ENCODE measurements at places on chromosomes 13 and 19.

- no peak for DNase-seq
Measured at GRCh38 chr19:48533770-48534169, 18.2 kb upstream of the SULT2B1 start.

DNA sequence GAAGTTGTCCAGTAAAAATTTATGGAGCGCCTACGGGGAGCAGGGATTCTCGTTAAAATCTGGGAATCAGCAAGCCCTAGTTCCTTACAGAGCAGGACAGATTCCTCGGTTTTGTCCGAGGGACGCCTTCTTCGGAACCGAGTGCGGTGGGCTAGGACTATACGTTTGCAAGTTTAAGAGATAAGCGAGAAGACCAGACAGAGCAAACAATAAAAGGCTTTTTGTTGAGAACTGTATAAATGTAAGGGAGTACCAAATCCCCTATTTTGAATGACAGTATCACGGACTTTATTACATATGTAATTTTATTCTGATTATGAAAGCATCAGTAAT is 971 bp upstream of the ANKRD10 start:
- DNase-seq = no peak

DNA sequence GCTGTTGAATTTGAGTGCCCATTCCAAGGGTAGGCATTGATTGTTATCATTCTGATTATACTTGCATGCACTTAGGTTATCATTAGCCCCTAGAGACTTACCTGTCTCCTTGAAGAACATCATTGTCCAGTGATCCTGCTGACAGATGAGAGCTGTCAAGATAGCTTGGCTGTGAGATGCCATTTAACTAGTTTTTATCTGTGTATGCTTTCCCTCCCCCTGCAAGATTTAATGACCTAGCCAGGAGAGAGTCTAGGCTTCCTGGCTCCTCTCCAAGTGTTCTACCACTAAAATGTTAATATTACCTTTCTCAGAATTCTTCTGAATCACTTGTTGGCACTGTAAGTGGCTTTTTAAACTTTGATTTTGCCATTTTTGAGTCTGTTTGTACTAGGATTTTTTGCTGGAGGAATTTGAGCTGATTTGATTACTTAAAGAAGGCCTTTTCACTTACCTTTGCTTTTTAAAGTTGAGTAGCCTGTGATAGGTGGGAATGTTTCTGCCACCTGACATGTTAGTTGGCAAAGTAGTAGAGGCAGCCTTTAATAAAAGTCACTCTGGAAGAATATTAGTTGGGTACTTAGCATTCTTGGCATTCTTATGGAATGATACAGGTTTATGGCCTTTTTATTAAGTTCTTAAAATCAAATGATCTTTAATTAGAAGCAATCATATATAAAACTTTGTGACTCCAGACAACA is 41.1 kb downstream of the ARHGAP35 start:
- DNase-seq = no peak

GRCh38 chr13:91203430-91203829 is 144.1 kb upstream of the MIR17HG start:
- DNase-seq = no peak

GRCh38 chr13:71789693-71790329 is 77.2 kb downstream of the DACH1 start:
- no peak for DNase-seq

DNA sequence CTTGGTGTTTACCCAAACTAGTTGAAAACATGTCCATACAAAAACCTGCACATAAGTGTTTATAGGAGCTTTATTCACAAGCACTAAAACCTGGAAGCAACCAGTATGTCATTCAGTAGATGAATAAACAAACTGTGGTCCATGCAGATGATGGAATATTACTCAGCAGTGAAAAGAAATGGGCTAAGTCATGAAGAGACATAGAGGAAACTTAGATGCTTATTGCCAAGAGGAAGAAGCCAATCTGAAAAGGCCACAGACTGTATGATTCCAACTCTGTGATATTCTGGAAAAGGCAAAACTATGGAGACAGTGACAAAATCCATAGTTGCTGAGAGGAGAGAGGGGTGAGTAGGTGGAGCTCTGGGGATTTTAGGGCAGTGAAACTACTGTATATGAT is 38.8 kb upstream of the MCF2L start:
- DNase-seq = no peak

DNA sequence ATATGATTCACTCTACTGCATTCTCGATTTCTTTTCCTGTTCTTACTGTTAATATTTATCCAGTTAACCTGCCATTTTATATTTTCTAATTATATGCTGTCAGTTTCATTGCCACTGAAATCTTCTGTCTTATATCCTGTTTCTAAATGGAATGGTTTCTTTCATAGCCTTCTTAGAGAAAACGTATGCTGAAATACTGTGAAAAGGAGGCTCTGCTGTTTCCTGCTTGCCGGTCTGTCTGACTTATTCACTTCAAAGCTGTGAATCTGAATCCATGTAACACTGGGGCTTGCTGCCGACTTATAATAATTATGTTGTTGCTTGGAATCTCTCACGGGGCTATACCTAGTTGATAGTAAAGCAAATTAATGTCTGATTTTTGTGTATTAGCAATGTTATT is 80.0 kb downstream of the GPR12 start:
- DNase-seq = no peak

DNA sequence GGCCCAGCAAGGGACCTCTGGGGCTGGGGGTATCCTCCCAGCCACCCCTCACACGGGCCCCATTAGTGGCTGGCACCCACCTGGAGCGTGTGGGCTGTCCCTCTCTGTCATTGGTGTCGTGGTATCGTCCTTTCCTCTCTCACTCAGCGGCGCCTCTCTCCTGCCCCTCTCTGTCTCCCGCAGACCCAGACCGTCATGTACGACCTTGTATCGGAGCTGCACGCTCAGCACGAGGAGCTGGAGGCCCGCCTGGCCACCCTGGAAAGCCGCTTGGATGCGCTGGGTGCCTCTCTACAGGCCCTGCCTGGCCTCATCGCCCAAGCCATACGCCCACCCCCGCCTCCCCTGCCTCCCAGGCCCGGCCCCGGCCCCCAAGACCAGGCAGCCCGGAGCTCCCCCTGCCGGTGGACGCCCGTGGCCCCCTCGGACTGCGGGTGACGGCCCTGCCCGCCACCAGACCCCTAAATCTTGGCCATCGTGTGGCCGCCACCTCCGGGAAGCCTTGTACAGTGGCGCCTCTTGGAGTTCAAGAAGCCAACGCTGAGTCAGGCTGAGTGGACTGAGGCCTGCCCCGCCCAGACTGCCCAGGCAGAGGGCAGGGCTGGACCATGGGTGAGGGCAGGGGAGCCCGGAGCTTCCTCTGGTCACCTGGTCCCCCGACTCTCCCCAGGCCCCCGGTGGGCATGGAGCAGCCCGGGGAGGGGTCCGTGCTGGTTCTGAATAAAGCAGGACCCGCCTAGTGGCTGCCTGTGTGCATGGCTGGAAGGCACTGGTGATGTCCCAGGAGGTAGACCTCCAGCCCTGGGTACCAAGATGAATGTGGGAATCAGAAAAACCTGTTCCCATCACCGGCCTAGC is 9.8 kb upstream of the ARRDC2 start:
- no peak for DNase-seq

- DNase-seq = peak; percentile 96
Measured at GRCh38 chr19:43765109-43765876, 10.5 kb upstream of the SMG9 start.

DNA sequence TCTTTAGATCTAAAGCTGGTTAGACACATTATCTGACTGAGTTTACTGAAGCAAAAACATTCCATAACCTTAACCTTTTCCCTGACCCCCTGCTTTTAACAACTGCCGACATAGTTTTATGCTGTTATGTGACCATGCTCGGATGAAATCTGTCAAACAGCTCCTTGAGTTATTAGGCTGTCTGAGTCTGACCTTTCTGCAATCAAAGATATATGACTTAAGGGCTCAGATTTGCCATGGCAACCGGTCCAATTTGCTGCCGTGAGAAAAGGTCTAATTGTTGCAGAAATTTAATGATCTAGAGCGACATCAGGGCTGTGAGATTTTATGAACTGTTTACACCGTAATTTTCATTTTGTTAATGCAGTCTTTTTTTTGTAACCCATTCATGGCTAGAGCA is 61.8 kb downstream of the URI1 start:
- no peak for DNase-seq

GRCh38 chr13:88071371-88071770 is 400.2 kb downstream of the SLITRK5 start:
- no peak for DNase-seq

- DNase-seq = peak; percentile 16
Measured at GRCh38 chr19:29873024-29873800, 61.4 kb downstream of the CCNE1 start.

DNA sequence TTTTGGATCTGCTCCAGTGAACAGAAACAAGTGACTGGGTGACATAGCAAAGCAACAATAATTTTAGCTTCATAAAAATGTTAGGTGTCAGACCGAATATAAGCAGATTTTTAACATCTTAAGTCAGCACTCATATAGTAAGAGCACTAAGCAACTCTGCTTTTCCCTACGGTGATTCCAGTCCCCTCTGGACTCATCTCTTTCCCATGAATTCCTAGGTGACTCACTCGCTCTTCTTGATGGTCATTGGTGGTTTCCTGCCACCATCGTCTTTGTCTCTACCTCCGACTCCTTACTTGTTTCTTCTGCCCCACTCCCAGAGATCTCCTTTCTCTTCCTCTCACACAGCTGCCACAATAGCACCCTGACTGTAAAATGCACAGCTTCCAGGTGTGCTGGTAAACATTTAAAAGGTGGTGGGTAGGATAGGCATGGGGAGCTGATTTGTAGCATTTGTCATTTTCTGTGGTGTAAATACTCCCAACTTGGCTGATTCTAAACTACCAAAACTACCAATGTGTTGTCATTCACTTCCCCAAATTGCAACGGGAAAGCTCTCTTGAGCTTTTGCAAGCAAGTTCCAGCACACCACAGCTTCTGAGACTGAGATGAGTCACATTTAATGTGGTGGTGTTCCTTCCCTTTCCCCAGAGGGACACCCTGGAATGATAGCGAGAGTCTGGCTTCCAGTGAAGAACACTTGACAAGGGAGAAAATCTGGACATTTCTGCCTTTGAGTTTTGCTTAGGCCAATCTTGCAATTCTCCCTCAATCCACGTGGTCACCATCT is 42.8 kb upstream of the CLDN10 start:
- DNase-seq = peak; percentile 61

GRCh38 chr13:75633285-75633684 is 2.8 kb upstream of the LMO7 start:
- no peak for DNase-seq

DNA sequence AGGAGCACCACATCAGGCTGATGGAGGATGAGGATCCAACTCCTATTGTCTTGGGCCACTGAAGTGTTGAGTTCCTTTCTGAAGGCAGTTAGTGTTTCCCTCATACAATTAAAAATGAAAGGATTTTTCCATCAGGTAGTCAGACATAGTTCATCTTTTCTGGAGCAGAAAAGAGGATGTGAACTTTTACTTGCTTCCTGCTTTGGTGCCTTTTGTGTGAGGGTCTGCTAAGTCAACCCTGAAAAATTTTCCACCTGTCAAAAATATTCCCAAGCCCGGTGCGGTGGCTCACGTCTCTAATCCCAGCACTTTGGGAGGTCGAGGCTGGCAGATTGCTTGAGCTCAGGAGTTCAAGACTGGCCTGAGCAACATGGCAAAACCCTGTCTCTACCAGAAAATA is 43.9 kb downstream of the RGCC start:
- DNase-seq = no peak

DNA sequence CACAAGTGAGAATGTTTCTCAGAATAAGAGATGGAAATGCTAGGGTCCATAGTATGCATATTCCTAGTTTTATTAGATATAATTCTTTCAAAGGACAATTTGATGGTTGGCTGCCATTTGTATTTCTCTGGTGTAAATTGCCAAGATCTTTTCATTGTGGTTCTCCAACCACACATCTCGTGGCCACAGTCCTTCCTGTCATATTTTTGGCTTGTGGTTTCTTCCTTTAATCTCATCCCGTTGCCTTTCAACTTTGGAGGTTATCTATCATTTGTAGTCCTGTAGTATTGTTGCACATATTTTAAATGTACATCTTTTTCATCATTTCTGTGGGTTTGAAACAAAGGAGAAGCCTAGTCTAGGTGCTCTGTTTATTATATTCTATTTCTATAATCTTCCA is 61.2 kb downstream of the WASF3 start:
- DNase-seq = no peak

DNA sequence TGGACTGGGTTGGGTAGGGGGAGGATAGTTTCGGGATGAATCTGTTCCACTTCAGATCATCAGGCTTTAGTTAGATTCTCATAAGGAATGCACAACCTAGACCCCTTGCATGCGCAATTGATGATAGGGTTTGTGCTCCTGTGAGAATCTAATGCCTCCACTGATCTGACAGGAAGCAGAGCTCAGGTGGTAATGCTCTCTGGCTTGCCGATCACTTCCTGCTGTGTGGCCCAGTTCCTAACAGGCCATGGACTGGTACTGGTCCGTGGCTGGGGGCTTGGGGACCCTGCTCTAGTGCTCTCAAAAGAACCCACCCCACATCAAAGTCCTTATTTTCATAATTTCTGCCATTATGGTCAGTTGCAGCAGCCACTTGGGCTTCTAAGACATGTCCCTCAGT is 30.1 kb downstream of the DNAJC3 start:
- no peak for DNase-seq

- no peak for DNase-seq
Measured at GRCh38 chr13:96500953-96501352, 411.0 kb downstream of the HS6ST3 start.

GRCh38 chr19:48461651-48461981 is 6.2 kb downstream of the KCNJ14 start:
- no peak for DNase-seq

GRCh38 chr13:30529085-30529834 is 63.5 kb upstream of the HMGB1 start:
- DNase-seq = no peak

- DNase-seq = no peak
Measured at GRCh38 chr13:51719394-51719793, 84.6 kb downstream of the DHRS12 start.

DNA sequence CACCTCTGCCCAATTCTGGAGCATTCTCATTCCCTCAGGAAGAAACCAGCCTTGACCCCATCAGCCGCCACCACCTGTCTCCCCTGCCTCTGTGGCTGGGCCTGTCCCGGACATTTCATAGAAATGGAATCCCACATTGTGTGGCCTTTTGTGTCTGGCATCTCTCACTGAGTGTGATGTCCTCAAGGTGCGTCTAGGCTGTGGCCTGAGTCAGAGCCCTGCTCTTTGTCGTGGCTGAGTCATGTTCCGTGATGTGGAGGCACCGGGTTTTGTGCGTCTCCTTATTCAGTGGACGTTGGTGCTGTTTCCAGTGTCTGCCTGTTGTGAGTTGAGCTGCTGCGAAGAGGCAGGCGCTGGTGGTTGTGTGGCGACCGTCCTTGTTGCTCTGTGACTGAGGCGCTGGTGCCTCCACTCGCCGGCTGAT is 3.5 kb downstream of the FZR1 start:
- no peak for DNase-seq

All from CD14-positive monocyte (primary cell).